ENCODE measurements at places on chromosomes 5 and 9. TPM values are rescaled to one million over a fixed set of nuclear protein-coding genes. Genes with fewer than 3 reads are reported as not detected.

DNA sequence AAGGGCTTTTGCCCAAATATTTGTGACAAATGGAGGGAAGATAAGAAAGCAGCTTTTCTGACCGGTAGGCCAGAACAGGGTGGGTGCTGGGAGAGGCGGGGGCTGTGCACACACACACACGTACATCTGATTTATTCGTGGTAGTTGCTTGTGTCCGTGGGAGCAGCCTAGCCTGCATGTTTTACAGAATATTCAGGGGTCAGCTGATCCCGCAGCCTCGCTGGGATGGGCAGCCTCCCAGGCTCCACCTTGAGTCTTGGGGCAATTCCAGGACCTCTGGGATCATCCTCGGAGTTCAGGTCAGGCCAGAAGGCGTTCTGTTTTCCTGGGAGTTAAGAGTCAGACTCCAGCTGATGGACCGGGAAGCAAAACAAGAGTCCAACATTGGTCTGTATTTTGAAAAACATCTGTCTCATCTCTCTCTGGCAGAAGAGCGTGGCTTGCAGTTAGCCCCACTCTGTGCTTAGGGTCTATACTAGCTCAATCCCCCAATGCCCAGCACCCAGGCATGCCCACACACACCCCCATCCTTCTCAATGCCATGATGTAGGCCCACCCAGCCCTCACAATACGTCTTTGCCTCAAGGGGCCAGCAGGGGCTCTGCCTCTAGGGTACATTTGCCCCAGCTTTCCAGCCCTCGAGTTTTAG is 210.6 kb downstream of the GOLPH3 start:
- DNase-seq: no peak

- DNase-seq: no peak
These were observed 429.5 kb downstream of the DTWD2 start for GRCh38 chr5:118558871-118559270.

- peak; percentile 47 for DNase-seq
These were observed 73.6 kb upstream of the SUSD1 start for GRCh38 chr9:112248722-112249121.

- peak; percentile 62 for DNase-seq
These were observed 615.0 kb upstream of the RIOK2 start for GRCh38 chr5:97797994-97798451.

GRCh38 chr5:117084067-117084466 is 509.4 kb upstream of the SEMA6A start:
- DNase-seq: no peak

DNA sequence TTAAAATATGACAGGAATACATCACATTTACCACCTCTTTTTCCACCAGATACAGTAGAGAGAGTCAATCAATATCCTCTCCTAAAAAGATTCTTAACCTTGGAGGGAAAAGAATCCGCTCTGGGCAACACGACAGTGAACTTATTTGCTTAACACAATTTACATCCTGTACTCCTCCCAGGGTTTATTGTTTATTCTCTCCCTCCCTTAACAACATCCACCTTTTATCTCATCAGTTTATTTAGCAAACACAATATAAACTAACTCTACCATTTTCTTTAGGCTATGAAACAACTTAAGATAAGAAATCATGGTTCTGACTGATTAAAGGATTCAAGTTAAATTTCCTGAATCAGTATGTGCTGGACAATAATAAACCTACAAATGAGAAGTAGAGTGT is 50.9 kb downstream of the CERT1 start:
- DNase-seq: no peak

DNA sequence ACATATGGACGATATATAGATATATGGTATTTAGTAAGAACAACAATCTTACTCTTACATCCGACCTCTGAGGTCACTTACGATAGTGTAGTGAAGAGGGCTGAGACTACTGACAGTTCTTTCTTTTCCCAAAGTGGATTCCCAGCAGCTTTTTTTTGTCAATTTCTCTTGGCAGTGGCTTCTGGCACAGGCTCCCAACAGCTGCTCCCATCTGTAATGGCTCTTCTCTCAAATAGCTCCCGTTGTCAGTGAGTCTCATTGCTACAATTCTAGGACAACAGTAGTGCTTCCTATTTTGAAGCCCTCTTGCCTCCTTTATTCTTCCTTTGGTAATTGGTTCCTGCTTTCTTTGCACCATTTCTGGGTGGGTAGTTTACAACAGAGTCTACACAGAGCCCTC is 68.4 kb downstream of the SLC25A46 start:
- DNase-seq: peak; percentile 58

- peak; percentile 73 for DNase-seq
These were observed 71.9 kb downstream of the ITGA1 start for GRCh38 chr5:52859628-52860027.

GRCh38 chr9:88593537-88594185 is 58.7 kb downstream of the NXNL2 start:
- DNase-seq: peak; percentile 86

DNA sequence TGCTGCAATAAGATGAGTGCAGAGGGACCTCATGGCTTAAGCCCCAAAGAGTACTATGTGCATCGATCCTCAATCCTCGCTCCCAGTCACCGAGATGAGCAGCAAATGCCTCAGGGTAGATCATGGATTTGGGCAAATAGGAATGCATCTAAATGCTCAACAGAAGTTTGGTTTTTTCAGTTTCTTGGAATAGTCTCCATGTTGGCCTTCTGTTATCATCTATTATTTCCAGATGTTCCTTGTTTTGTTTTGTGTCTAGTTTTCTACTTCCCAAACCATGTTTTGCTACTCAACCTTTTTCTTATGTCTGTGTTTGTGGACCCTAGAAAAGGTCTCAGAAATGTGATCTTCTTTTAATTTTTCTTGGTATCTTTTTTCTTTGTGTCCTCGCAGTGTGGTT is 43.5 kb upstream of the RASGRF2 start:
- peak; percentile 50 for DNase-seq

Gene MCC
- 62.4 TPM for total RNA-seq

Gene LAMC3
- 0.08 TPM for total RNA-seq

Data from fibroblast of the aortic adventitia (primary cell).